ENCODE measurements at places on chromosomes 4 and X.

- DNase-seq = no peak
These were observed 67.1 kb upstream of the ZNF518B start for GRCh38 chr4:10524196-10524833.

GRCh38 chr4:7352486-7352885, 82.2 kb downstream of the PSAPL1 start:
- DNase-seq = no peak

- DNase-seq = no peak
These were observed 15.8 kb upstream of the SPANXC start for GRCh38 chrX:141258080-141258479.

DNA sequence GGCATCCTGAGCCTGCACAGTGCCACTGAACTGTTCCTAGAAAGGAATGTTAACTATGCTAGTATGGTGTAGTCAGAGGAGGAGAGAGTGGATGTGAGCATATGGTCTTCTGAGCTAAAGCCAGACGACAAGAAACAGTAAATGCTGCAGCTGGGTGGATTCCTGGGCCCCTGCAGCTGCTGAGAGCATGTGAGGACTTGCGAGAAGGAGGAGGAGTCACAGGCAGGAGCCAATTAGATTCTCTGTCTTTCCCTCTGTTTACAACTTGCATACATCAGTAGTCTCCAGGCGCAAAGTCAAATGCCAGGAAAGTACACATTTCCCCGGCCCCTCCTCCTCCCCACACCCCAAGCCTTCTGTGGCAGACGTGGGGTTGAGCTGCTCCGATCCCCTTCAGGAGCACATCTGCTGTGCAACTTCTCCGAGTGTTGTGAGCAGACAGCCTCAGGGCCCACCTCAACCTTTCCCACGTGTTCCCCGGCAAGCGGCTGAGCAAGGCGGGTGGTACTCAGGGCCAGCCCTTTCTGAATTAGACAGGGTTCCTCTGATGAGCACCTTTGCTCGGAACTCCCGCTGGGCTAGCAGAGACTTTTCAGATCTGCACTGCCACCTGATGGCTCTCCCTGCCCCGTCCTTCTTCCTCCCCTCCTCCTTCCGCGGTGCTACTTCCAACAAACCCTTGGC, 108.7 kb upstream of the ATP6AP2 start:
- peak; percentile 37 for DNase-seq

GRCh38 chr4:124738994-124739393, 26.5 kb upstream of the ANKRD50 start:
- no peak for DNase-seq

DNA sequence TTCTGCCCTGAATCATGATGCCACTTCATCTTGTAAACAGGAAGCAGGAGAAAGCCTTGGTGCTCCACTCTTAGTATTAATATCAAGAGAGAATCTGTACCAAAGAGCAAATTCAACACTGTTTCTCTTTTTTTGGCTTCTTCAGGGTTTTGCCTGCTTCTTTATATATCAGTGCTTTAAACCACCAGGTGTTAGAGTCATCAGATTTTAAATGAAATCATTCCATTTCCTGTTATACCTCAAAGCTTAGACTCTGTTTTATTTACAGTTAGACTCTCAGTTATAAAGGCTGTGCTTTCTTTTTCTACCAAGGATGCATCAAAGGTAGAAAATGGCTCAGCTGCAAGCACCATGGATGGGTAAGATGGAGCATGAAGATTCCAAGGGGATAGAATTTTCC, 350.9 kb downstream of the CAMK2D start:
- DNase-seq = no peak

GRCh38 chrX:24945009-24945408, 70.8 kb downstream of the ARX start:
- no peak for DNase-seq

All from testis (tissue), 5 donors.